Glutamatergic neuron (in vitro differentiated cells): ENCODE measurements at places on chromosomes 16 and 17. TPM values are rescaled to one million over a fixed set of nuclear protein-coding genes. Genes with fewer than 3 reads are reported as not detected.
A peak's percentile ranks its signal among the peaks of the same experiment; 100 is the strongest.

CD300E gene
- not detected for total RNA-seq

PTX4 gene
- 2.2 TPM for total RNA-seq

TRIM16 gene
- total RNA-seq, result 15.9 TPM

PPP1R27 gene
- total RNA-seq, result 0.81 TPM

SDR42E2 gene
- total RNA-seq, result not detected

CCDC200 gene
- total RNA-seq, result not detected

CES1 gene
- not detected for total RNA-seq

ACSM2A gene
- total RNA-seq, result not detected

DNA sequence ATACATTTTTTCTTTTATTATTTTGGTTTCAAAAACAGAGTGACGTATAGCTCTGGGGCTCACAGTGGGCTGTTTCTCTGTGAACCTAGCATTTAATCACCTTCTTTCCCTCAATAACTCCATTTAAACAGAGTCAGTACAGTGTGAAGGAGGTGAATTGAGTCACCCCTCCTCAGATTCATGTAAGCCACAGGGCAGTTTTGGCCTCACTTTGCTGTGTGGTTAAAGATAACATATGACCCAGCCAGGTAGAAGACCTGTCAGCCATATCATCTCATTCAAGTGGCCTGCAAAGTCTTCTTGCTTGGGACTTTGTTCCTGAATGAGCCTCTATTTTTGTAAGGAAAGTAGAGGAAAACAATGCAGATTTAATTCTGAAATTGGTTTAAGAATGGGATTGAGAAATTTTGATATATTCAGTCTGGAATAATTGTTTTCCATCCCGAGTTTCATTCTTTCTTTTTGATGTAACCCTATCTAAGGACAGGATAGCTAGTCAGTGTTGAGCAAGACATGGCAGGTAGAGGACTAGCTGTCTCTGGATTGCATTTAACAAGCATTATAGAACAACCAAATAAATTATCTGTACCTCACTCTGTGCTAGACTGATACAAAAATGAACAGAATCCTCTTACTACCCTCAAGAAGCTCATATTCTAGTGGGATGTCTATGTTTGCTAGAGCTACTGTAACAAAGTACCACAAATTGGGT, 13.1 kb downstream of the MAP2K6 start:
- no peak for DNase-seq

- DNase-seq, result no peak
These were observed 25.4 kb upstream of the ADCY9 start for GRCh38 chr16:4141604-4142003.

DNA sequence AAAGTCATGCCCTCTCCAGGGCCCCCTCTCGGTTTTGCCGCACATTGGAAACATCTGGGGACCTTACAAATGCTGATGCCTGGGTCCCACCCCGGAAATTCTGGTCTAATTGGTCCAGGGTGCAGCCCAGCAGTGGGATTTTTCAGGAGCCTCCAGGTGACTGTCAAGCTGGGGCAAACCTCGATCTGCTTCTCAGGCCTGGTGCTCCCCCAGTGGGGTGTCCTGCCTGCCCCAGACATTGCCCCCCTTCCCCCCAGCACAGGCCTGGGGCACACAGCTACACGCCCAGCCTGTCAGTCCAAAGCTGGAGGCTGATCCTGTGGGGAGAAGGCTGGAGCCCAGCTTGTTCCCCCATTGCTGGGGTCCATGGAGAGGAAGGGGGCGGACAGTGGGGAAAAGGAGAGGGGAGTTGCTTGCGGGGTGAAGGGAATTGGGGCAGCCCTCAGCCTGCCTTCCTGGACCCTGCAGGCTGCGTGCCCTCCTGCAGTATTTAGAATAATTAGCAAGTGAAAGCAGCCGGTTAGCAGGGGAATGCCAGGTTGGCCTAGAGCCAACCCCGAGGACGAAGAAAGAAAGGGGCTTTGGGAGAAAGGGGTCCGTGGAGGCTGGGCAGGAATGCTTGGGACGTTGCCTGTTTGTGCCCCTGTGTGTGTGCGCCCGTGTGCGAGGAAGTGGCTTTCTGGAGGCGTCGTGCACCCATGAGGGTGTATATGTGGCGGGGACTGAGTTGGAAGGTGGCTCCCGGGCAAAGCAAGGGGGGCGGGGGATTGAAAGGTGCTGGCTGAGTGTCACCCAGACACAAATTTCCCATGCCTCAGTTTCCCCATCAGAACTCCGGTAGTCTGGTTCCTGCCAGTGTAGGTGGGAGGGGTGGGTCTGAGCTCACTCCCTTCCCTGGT, 5.9 kb downstream of the FOXJ1 start:
- peak; percentile 12 for DNase-seq

DNA sequence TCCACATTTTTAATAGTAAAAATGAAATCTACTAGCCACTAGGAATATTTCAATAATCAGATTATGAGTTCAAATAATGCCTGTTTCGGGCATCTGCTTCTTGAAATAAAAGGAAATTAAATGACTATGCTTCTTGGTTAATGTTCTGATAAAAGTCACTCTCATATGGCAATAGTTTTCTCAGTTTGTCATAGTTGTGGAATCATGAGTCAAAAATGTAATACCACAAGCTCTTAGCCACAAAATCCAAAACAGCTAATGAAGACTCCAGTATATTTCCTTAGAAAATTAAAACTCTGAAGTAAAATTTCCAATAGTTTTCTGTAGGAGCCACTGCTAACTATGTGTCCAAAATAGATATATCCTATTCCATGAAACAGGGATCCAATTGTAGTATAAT, 676.3 kb upstream of the CDH8 start:
- DNase-seq, result no peak

GRCh38 chr17:77492446-77493237, 351.9 kb downstream of the SEC14L1 start:
- no peak for DNase-seq

- peak; percentile 63 for DNase-seq
These were observed 77.0 kb upstream of the TNRC6C start for GRCh38 chr17:77881545-77881944.

- no peak for DNase-seq
These were observed 19.3 kb upstream of the RBFOX3 start for GRCh38 chr17:79630126-79630525.

DNA sequence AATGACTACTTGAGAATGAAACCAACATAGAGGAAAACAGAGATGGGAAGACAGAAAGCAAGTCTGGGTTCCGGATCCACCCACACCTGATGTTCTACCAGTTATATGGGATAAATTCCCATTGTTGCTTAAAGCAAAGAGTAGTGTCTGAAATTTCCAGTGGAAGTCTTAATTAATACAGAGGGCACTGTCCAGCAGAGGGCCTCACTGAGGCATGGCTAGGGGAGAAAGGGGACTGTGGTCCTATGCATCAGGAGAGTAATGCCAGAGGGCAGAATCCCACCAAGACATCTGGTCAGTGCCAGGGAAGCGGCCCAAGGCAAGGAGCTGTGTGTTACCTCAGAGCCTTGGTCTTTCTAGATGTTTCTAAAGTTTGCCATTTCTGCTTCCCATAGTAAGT, 7.5 kb upstream of the UMOD start:
- peak; percentile 44 for DNase-seq

DNA sequence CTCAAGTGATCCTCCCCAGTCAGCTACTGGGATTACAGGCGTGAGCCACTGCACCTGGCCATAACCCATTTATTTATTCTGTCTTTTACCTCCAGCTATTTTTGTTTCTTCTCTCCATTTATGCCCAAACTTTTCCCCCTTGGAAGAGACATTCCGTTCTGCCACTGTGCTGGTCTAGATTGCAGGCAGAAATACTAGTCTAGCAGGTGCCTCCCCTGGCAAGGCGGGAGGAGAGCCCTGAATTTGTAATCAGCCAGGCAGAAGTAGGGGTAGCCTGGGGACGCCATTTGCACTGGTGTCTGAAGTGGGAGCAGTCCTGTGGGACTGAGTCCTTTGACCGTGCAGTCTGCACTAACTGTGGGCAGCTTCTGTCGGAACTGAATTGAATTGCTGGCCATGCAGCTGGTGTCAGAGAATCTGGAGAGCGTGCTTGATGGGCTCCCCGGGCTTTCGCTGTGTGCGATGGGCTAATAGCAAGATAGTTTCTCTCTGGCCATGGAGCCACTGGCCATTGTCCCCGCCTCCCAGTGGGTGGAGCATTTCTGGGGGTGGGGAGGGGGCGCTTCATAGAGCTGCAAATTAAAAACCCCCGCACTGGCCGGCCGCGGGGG, 31.5 kb upstream of the LITAF start:
- peak; percentile 52 for DNase-seq

DNA sequence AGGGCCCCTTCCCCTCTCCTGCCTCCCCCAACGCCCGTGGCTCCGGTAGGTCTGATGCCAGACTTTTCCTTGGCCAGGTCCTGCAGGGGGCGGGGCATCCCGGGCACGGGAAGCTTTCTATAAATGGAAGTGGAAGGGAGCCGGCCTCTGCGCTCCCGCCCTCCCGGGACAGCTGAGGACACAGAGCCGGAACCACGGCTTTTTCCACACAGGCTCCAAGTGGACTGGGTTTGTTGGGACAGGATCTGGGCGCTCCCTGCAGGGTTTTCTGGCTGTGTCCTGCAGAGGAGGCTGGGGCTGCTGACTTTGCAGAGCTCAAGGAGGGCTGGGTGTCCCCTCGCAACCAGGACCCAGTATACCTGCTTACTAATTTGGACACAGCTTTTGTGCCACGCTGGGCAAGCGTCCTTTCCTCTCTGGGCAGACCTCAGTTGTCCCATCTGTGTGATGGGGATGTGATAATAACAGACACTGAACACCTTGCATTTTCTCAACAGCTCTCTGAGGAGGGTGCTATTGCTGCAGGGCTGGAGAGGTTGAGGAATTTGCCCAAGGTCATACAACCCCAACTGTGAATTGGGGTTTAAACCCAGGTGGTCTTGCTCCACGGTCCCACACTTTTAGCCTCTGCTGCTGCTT, 1.8 kb downstream of the TNS4 start:
- peak; percentile 65 for DNase-seq

GRCh38 chr17:32148351-32148750, 6.0 kb downstream of the RHOT1 start:
- DNase-seq, result no peak

DNA sequence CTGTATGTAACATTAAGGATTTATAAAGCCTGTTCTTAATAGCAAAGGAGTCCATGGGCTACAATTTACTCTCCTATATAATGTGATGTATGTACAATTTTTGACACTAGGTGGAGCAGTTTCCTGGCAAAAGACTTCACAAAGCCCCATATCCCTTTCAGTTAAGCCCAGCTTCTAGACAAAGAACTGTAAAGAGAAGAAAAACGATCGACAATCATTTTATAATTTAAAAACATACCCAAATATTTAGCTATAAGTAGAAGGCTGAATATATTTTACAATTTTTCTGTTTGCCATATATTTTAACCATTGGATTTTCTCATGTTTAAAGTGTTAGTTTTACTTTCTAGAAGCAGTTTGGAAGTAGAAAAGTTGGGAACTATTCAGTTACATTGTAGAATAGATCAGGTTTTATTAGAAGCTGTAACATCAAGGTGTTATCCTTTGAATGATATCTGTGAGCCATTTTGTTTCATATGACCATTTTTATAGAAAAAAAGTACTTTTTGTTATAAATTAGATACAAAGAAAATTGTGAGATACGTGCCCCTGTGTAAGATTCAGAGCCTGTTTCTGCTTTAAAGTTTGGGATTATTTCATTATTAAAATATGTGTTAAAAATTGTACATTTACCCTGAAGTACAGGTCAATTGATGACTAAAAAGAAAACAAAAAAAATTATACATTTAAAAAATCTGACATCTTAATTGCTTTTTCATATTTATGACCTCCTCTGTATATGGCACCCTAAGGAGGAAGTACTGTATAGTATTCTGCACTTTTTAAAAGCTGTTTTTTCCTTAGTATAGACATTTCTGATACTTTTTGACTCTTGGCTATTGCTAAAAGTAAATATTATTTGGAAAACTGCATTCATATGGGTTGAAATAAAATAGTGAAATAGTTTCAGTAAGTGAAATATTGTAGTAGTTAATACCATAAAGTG, 46.3 kb downstream of the VMP1 start:
- DNase-seq, result no peak

- DNase-seq, result no peak
These were observed 10.4 kb downstream of the NFE2L1 start for GRCh38 chr17:48058393-48059124.

DNA sequence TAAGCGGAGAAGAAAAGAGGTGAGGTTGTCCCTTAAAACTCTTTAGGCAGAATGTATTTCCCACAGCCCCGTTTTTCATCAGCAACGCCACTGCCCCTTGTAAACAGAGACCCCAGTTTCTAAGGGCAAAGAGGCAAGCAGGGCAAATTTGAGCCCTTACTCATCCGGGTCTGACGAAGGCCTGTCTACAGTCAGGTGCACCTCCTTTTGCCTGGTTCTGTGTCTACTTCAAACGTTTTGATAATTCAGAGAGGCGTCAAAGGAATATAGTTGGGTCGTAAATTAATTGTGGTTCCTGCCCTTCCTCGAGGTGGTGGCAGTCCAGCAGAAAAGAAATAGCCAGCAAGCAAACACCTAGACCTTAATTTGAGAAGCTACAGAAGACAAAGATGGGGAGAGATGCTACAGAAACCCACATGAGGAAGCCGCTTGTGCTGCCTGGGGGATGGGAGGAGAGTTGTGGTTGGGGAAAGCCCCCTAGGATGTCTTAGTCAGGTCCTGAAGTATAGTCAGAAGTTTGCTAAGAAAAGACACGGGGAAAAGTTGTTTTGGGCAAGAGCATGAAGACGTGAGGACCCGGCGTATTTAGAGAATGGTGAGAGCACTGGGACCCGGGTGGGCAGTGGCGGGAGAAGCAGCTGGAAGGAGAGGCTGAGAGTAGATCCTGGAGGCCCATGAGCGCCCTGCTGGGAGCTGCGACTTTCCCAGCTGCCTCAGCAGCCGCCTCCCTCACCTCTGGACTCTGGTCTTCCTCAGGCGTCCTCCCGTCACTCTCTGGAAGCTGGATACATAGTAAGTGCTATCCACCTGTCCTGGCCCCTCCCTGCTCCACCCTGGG, 2.4 kb downstream of the FBRS start:
- DNase-seq, result no peak

DNA sequence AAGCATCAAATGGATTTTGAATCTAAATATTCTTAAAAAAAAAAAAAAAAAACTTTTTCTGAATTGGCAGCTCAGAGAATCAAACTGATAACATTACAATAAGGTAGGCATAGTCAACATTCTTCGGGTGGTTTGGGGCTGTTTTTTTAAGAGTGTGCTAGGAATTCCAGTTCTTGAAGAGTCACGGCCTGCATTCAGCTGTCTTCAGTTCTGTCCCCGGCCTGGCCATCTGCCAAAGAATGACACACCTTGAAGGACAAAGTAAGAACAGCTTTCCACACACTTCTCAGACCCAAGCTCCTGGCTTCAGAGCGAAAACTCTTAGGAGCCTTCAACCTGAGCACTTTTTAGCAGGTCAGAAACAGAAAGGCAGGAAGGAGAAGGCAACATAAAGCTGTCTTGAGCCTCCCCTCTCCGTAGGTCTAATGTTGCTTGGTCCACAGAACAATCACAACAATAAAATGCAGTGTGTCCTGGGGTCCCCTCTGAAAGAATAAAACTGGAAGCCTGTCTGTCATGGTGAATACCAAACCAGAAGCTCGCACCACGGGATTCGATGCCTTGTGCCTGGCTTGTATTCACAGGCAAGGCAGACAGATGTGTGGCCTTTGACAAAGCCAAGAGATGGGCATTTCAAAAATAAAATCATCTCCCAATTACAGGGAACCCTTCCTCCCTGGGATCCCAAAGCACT, 524.4 kb upstream of the ZFHX3 start:
- DNase-seq, result peak; percentile 22

- no peak for DNase-seq
These were observed 1101.2 kb upstream of the RBFOX1 start for GRCh38 chr16:6231398-6231797.

GRCh38 chr16:3610698-3611145, 684 bp downstream of the SLX4 start:
- no peak for DNase-seq

GRCh38 chr16:80092681-80093080, 448.1 kb upstream of the DYNLRB2 start:
- DNase-seq, result no peak
